Esophagus squamous epithelium (tissue), 5 donors: ENCODE measurements at places on chromosomes 12 and 14.

DNA sequence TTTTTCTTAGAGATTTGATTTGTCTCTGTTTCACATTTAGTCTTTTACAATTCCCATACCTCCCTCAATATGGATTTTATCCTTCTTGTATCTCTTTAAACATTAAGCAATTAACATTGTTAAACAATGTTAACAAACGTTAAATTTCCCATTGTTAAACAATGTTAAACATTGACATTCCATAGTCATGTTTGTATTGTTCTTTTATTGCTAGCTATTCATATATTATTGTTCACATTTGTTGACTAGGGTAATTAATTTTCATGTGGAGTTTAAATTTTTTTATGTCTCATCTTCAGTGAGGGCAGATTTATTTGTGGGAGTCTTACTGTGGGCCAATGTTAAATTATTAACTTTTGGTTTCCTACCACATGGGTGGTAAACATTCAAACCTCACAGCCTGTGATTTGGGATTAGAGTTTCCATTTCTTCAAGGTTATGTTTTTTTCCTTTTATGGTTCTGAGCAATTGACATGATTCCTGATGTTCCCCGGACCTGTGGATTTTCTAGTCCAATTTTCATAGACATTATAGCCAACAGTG, 294.3 kb downstream of the ALG10B start:
- H3K4me3 ChIP-seq = no peak overlapping the region
- H3K4me1 ChIP-seq = no peaks in the 10 kb centered on the region
- H3K27ac ChIP-seq = no peak overlapping the region
- no peaks in the 10 kb centered on the region for H3K27me3 ChIP-seq
- no peaks in the 10 kb centered on the region for H3K36me3 ChIP-seq

DNA sequence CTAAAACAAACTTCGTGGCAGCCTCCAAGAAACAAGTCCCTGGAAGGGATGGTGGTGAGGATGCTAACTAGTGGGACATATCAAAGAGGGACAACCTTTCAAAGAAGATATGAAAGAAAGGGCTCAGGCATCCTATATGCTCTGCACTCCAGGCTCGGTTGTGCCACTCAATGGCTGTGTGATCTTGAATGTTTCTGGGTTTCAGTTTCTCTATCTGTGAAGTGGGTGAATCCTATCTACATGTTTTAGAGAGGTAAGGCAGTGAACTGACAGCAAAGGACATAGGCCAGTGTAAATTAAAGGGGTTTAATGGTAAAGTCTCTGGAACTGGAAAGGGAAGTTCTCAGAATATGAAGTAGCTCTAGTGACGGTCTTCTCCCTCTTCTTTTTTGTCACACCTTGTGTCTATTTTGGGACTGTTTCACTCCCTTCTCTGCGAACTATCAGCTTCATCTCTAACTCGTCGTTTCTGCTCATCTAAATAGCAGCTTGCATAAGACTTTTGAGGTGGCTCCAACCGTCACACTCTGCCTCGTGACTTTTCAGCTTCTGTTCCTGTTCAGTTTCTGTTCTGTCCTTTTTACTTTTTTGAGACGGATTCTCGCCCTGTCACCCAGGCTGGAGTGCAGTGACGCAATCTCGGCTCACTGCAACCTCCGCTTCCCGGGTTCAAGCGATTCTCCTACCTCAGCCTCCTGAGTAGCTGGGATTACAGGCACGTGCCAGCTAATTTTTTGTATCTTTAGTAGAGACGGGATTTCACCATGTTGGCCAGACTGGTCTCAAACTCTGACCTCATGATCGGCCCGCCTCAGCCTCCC, 273.6 kb downstream of the SUDS3 start:
- DNase-seq = no peak
- H3K27me3 ChIP-seq = no peaks in the 10 kb centered on the region
- no peak overlapping the region for H3K27ac ChIP-seq
- H3K4me1 ChIP-seq = no peaks in the 10 kb centered on the region
- H3K36me3 ChIP-seq = no peaks in the 10 kb centered on the region

- H3K4me3 ChIP-seq = no peak overlapping the region
- DNase-seq = no peak
- H3K27ac ChIP-seq = no peak overlapping the region
- no peaks in the 10 kb centered on the region for H3K27me3 ChIP-seq
- H3K4me1 ChIP-seq = no peaks in the 10 kb centered on the region
Measured at GRCh38 chr12:121392325-121392716, 7.6 kb upstream of the RNF34 start.

DNA sequence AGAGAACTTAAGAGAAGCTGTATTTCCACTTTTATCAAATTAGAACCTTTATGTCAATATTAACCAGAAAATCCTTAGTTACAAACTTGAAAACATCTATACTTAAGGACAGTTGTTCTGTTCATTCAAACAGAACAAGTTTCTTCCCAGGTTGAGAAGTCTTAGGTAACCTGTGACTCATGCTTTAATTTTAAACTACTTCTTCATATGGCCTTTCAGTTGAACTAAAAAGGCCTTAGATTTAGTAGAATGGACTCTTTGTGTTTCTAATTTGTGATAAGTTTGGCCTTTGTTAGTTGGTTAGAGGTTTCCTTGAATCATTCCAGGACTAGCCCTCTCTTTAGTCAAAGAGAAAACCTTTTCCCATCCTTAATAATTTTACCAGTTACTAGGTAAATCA, 274.2 kb downstream of the FUT8 start:
- H3K27ac ChIP-seq = no peak overlapping the region
- no peaks in the 10 kb centered on the region for H3K4me1 ChIP-seq
- no peaks in the 10 kb centered on the region for H3K27me3 ChIP-seq
- no peaks in the 10 kb centered on the region for H3K36me3 ChIP-seq
- no peak for DNase-seq
- H3K4me3 ChIP-seq = no peak overlapping the region

DNA sequence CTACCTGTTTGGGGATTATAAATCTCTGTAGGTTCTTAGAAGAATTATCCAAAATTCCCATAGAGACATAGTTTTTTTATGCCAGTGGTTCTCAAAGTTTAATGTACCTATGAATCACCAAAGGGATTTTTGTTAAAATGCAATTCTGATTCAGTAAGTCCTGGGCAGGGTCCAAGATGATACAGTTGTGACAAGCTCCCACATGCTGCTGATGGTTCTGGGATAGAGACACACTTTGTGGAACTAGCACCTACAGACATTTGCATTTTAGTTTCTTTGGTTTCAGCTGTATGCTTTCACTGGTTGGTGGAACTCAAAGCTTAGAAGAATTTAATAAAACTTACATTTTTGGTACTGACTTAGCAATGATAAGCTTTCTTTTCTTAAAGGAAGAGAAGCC, 80.4 kb downstream of the PTCSC3 start:
- H3K27ac ChIP-seq = no peak overlapping the region
- no peak for DNase-seq
- no peaks in the 10 kb centered on the region for H3K4me1 ChIP-seq
- H3K4me3 ChIP-seq = no peak overlapping the region
- no peaks in the 10 kb centered on the region for H3K36me3 ChIP-seq

- no peaks in the 10 kb centered on the region for H3K27me3 ChIP-seq
- H3K36me3 ChIP-seq = peaks cover 34% of the 10 kb centered on the region
- H3K27ac ChIP-seq = no peak overlapping the region
- DNase-seq = no peak
- H3K4me3 ChIP-seq = no peak overlapping the region
Measured at GRCh38 chr14:50778721-50779483, 52.1 kb downstream of the NIN start.

DNA sequence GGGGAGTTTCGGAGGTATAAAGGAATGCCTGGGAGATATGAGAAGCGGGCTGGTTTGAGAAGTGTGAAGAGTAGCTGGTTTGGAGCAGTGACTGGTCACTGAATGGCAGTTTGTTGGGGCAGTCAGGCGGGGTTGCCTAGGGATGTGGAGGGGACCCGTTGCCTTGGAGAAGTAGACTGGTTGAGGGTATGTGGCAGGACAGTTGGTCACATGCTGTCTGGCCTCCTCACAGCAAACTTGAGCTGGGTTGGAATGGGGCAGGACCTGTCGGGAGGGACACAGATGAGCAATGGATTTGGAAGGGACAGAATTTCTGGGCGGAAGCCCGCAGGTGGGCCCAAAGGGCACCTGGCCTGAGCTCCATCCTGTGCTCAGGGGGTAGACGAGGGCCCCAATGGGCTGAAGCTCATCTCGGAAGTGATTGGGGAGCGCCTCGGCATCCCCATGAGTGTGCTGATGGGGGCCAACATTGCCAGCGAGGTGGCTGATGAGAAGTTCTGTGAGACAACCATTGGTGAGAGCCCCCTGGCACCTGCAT, 2.2 kb downstream of the GPD1 start:
- H3K27ac ChIP-seq = no peak overlapping the region
- H3K4me1 ChIP-seq = peaks cover 27% of the 10 kb centered on the region
- H3K4me3 ChIP-seq = no peak overlapping the region
- H3K27me3 ChIP-seq = no peaks in the 10 kb centered on the region
- DNase-seq = no peak

DNA sequence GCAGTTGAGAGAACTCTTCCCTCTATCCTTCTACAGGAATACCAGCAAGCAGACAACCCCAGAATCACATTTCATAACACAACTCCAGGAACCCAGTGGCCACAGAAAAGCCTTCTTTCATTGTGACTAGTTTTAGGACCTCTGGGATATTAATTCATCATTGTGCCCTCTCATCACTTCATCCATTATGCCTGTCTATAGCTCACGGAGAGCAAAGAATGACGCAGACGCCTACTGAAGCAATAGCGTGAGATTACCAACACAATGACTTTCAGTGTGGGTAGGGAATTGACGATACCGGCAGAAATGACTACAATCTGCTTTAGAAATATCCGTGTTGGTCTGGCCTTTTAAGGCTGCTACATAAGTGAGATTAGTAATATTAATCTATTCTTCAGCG, 158.1 kb upstream of the FOXG1 start:
- H3K4me3 ChIP-seq = no peak overlapping the region
- no peaks in the 10 kb centered on the region for H3K36me3 ChIP-seq
- H3K27me3 ChIP-seq = no peaks in the 10 kb centered on the region
- H3K4me1 ChIP-seq = no peaks in the 10 kb centered on the region
- no peak overlapping the region for H3K27ac ChIP-seq

DNA sequence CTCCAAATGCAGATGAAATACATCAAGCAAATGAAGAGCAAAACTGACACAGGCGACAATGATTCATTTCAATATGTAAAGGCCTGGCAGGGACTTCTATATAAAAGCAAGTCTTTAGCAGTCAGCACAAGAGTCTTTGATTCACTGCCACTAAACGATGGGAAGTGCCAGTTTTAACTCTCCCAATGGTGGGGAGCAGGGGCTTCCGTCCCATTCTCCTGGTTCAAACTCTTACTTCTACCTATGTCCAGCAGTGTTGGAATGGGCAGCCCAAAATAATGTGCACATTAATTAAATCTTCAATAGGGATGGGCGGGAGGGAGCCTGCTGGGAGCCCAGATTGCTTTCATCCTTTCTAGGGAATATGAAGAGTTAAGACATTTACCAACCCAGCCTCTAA, 97.5 kb upstream of the MDM1 start:
- no peak for DNase-seq
- no peak overlapping the region for H3K4me3 ChIP-seq
- no peaks in the 10 kb centered on the region for H3K27me3 ChIP-seq
- H3K36me3 ChIP-seq = no peaks in the 10 kb centered on the region
- no peak overlapping the region for H3K27ac ChIP-seq

DNA sequence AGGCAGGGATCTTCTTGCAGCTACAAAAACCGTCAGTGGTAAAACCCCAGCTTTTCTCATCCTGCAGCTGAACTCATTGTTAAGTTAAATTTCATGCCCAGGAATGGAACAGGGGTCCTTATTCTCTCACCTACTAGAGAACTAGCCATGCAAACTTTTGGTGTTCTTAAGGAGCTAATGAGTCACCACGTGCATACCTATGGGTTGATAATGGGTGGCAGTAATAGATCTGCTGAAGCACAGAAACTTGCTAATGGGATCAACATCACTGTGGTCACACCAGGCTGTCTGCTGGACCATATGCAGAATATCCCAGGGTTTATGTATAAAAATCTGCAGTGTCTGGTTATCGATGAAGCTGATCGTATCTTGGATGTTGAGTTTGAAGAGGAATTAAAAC, 68.9 kb downstream of the DCAF5 start:
- DNase-seq = no peak
- H3K4me1 ChIP-seq = peaks cover 36% of the 10 kb centered on the region
- H3K36me3 ChIP-seq = peaks cover 71% of the 10 kb centered on the region
- H3K27me3 ChIP-seq = no peaks in the 10 kb centered on the region
- no peak overlapping the region for H3K4me3 ChIP-seq

GRCh38 chr14:57749267-57749666, 116.6 kb downstream of the SLC35F4 start:
- DNase-seq = no peak
- no peaks in the 10 kb centered on the region for H3K4me1 ChIP-seq
- H3K27me3 ChIP-seq = no peaks in the 10 kb centered on the region
- H3K36me3 ChIP-seq = no peaks in the 10 kb centered on the region
- no peak overlapping the region for H3K27ac ChIP-seq
